Activated CD4-positive, alpha-beta T cell treated with anti-CD3 and anti-CD28 coated beads for 24 hours (primary cell): ENCODE measurements at places on chromosomes 1 and 21.

DNA sequence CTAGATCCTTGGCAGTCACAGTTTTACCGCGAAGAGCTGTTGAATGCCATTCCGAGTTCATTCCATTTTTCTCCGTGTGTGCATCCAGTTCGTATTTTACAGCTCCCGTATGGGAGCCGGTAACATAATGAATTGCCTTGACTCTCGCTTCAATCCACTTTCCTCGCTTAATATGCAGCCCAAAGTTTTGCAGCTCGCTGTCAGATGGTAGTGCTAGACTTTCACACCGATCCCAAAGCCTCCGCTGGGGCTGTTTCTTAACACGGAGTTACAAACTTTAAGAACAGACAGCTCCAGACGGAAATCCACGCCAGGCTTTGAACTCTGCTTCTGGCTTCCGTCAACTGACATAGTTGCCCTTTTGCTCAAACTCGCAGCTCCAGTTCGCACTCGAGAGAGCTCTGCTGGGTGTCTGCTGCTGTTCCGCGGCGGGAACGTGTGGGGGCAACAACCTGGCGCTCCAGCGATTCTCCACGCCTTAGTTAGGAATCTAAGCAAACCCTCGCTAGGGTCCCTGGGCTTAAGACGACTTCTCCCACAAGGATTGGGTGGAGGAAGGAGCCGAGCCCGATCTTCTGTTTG is 3.5 kb upstream of the ARID1A start:
- DNase-seq, result peak; percentile 53

DNA sequence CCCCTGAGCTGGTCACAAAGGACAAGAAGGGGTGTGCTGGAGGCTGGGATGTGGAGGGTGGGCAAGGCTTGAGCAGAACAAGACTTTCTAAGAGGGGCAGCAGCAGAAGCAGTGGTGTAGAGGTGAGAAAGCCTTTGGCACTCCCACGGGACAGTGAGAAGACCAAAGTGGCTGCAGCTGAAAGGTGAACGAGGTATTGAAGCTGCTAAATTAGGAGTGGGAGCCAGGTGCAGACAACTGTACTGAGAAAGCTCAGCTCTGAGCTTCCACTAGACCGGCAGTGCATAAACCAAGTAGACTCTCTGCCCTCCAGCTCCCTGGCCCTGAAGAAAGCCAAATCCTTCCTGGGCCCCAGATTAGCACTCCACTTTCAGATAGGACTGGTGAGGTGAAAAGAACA is 93.0 kb downstream of the VWA5B1 start:
- DNase-seq, result no peak

DNA sequence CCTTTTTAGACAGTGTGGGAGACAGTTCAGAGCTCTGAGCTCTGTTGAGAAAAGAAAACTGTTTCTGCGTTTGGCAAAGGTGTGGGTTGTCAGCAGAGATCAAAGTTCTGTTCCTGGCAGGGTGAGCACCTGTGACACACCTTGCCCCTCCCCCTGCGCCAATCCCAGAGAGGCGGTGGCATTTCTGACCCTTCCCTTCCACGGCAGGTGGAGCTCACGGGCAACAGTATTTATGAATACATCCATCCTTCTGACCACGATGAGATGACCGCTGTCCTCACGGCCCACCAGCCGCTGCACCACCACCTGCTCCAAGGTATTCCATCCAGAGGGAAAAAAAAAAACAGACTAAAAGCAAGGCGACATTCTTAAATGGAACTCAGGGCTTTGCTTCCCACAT is 20.7 kb downstream of the SIM2 start:
- DNase-seq, result no peak

- DNase-seq, result no peak
These were observed 122.5 kb upstream of the NCAM2 start for GRCh38 chr21:20875742-20876141.

GRCh38 chr1:50974618-50974935 is 4.5 kb downstream of the CDKN2C start:
- no peak for DNase-seq

DNA sequence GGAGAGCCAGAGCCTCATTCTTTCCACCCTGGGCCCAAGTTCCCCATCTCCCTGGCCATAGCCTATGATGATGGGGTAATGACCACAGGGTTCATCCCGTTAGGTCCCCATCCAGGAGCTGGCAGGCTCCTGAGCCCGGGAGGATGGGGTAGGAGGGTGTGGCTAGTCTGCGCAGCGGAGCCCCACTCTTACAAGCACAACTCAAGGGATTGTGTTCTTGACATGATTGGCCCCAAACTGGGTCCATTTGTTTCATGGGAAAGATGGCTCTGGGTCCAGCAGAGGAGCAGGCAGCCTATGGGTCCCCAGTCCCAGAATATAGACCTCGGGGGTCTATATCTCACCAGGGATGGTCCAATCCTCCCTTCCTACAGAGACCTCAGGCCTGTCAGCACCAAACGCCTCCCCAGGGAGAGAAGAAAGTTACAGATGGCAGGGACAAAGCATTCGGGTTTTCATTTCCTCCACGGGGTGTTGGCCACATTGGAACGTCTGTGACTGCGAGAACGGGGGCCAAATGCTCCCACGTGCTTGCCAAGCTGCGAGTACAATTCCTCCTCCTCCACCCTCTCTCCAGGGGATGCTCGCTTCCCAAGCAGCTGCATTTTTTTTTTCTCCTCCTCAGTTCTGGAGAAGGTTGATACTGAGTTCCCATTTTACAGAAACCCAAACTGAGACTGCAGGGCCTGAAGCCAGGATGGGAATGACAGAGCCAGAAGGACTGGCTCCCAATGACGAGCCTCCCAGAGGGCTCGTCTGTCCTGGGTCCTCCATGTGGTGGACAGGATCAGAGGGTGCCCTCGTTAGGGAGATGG is 71.0 kb downstream of the DHRS3 start:
- DNase-seq, result no peak
